Activated T-cell treated with anti-CD3 and anti-CD28 coated beads, Interleukin-2, amount 50 U/mL, for 72 hours (primary cell): ENCODE measurements at places on chromosomes 13 and 19. TPM values are rescaled to one million over a fixed set of nuclear protein-coding genes. Genes with fewer than 3 reads are reported as not detected.

The OR7C1 gene
- total RNA-seq: not detected

The CD209 gene
- total RNA-seq: not detected

DNA sequence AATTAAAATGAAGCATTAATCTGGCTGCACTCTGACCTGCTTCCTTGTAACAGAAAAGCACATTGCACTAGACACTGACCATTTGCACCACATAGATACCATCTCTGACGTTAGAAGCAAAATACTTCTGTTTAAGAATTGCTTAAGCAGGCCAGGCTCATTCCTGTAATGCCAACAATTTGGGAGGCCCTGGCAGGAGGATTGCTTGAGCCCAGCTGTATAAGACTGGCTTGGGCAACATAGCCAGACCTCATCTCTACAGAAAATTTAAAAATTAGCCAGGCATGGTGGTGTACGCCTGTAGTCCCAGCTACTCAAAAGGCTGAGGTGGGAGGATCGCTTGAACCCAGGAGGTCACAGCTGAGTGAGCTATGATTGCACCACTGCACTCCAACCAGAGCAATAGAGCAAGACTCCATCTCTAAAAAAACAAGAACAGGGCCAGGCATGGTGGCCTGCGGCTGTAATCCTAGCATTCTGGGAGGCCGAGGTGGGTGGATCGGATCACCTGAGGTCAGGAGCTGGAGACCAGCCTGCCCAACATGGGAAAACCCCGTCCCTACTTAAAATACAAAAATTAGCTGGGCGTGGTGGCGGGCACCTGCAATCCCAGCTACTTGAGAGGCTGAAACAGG lies 7.0 kb upstream of the TLE6 start:
- DNase-seq: no peak

- no peak for DNase-seq
Observed at GRCh38 chr13:36273431-36273830, 24.2 kb downstream of the CCDC169 start.

DNA sequence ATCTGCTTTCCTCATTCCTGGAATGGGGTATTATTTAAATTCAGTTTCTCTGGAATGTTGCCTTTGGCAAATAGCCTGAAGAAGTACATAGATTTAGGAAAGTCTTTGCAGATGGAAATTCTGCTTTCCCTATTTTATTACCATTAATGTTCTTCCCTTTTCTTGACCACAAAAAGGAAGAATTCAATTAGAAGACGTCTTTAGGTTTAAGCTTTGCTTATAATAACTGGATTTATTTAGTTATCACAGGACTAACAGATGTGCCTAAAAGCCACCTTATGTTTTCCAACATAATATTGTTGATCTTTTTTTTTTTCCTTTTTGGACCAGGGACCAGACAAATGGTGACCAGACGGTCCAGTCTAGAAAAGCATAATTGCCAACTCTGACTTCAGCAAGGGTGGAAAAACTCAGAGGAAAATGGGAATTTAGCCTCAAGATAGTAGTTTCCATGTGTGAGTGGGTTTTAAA lies 210.1 kb upstream of the SPRY2 start:
- DNase-seq: no peak

GRCh38 chr13:25037057-25037813 lies 58.7 kb upstream of the PABPC3 start:
- DNase-seq: peak; percentile 41

The VSTM2B gene
- total RNA-seq: not detected

DNA sequence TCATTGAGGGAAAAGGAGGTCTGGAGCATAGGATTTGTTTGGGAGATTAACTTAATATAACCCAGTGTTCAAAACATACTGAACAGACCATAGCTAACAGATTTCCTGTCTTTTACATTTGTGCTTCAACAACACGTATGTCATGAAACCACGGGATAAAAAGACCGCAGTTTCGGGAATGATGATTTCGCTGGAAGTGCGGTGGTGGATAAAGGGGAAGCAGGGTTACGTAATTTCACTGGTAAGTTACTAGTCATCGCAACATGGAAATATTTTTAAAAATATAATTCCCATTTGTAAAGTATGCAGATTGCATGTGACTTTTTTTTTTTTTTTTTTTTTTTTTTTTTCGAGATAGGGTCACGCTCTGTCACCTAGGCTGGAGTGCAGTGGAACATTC lies 237.4 kb downstream of the LMO7 start:
- no peak for DNase-seq

The MAG gene
- total RNA-seq: 0.29 TPM

DNA sequence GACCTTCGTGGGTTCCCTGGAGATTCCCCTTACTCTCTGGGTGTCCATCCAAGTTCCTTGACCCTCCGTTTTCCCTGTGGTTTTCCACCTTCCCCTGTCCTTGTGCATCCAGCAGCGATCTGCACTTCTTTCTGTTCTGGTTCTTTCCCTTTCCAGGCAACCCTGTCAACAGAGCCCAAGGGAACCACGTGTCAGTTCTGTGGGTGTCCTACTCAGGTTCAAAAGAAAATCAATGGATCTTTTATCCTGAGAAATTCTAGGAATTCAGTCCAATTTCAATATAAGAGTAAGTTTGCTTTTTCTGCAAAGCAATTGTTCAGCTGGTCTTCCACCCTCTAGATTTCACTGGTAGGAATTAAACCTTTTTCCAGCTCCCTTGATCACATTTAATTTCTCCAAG lies 1394.8 kb upstream of the SLC10A2 start:
- DNase-seq: no peak

The ZNF667 gene
- total RNA-seq: 1.5 TPM

DNA sequence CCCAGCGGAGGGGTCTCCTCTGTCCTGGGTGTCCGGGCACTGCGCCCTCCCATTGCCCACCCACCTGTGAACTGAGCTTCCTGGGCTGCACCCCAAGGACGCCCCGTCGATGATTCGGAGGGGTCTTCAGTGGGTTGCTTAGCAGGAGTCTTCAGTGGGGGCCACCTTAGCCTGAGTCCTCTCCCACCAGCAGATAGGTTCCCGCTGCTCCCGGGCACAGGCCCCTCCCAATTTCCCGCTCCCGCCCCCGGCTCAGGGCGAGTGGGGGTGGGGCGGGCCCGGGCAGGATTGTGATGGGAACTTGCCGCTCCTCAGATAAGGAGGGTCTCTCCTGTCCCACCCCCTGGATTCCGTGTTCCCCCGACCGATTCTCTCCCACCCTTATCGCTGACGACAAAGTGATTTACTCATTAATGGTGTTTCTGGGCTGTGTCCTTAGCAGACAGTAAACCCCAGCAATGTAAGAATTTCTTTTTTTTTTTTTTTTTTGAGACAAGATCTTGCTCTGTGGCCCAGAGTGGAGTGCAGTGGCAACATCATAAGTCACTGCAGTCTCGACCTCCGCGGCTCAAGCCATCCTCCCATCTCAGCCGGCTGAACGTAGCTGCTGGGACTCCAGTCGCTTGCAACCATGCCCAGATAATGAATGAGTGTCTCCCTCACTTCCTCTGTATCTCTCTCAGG lies 655 bp upstream of the S1PR5 start:
- DNase-seq: no peak

The MBD3L2 gene
- not detected for total RNA-seq

The SYNGR4 gene
- 0.25 TPM for total RNA-seq

DNA sequence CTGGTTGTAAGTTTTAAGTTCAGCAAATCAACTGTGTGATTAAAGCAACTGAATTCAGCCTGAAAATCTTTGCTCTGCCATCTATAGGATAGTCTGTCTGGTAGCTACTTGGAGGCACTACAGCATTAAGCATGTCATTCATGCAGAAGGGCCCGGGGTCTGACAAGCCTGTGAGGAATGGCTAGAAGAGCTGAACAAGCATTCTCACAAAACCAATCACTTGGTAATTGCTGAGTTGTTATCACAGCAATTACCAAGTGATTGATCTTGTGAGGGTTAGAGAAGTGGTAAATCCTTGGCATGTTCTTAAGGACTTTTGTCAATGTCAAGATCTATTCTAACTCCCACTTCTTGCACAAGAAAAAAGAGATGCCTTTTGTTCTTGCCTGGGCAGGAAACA lies 356.1 kb downstream of the FGF14 start:
- no peak for DNase-seq

The FBXO27 gene
- total RNA-seq: 0.86 TPM

DNA sequence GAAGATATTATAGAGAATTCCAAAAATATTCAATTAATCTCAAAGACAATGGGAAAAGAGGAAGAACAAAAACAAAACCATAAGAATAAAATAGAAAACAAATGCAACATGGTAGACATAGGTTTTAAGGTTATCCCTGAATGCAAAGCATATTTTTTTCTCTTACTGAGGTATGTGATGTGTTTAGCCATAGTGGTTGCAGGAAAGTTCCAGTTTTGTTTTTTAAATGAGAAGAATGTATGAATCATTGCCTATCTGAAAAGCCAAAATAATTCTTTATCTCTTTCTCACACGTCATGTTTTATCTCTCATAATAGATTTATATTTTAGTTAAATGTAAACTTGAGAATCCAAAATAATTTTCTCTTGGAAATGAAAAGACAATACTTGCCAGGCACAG lies 2591.7 kb upstream of the PCDH20 start:
- DNase-seq: no peak

DNA sequence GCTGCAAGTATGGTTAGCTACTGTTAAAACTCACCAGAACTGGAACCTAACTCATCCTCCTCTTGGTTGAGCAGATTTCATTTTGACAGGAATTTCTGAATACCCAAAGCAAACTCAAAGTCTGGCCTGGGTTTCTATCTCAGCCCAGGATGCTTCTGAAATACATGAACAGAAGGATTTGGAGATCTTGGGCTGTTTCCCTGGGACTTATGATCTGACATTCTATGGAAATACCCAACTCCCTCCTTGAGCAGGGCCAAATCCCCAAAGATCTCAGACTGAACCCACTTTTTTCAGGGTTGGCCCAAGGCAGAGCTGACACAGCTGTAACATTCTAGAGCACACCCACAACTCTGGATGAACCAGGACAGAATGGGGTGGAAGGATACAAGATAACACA lies 1.1 kb upstream of the ITM2B start:
- DNase-seq: no peak

GRCh38 chr19:1182727-1183126 lies 8.7 kb upstream of the SBNO2 start:
- DNase-seq: no peak

DNA sequence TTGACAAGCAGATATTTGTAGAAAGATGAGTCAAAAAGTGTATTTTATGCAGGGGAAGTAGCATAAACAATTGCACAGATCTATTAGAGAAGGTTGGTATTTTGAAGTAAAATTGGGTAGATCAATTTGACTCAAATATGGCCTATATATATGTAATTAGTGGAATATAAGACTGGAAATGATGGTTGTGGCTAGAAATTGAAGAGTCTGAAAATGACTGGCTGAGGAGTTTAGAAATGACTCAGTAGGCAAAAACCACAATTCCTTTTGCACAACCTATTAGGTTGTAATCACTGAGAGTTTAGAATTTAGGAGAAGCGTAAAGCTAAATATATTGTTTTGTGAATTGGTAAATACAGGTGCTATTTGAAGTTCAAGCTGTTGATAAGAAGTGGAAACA lies 622.6 kb upstream of the PCDH20 start:
- no peak for DNase-seq

The ITGBL1 gene
- not detected for total RNA-seq

The CCDC122 gene
- total RNA-seq: 2.5 TPM

The ANGPTL4 gene
- total RNA-seq: 0.89 TPM

The KLK1 gene
- 1.7 TPM for total RNA-seq

DNA sequence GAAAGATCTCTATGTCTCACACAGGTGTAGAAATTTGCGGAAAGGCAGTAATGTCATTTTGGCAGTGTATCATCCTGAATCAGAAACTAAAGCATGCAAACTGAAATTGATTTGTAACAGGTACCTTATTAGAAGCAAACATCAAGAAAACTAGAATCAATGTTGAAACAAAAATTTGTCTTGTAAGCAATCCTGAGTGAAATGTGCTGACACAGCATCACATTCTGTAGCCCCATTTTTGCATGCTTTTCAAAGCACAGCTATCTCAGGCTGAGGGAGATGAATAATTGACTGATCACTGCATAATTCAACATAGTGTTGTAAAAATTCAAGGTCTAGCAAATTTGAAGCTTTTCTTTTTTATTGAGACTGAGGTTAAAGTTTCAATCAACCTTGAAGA lies 539.7 kb downstream of the DACH1 start:
- no peak for DNase-seq

DNA sequence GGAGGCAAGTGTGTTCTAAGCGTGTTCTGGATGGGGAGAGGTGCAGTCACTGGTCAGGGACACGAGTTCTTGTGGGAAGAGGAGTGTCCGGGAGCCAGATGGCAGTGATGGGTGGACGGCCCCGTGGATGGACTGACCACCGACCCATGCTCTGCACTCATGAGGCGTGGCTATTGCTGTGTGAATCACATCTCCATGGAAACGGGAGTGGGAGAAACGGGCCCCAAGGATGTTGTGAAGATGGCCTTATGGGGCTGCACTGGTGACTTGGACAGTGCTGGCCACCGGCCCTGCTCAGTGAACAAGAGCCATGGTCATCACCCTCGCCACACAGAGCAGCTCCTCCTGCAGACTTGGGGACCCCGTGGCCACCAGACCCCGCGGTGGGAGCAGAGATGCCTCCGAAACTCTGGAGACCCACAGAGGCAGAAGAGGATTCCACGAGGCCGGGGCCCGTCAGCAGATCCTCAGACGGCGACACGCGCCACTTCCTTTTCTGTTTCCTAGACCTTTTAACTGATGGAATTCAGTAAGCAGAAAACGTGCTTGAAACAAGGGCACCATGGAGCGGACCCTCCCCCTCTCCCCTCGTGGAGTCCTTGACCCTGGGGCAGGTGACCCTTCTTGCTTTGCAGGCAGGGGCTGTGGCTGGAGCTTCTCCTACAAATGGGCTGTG lies 47.5 kb downstream of the GAS6 start:
- no peak for DNase-seq

The FLT3 gene
- total RNA-seq: 0.12 TPM

- no peak for DNase-seq
Observed at GRCh38 chr13:29429286-29429900, 166.1 kb downstream of the SLC7A1 start.
